NCI-H524 (cell line): ENCODE measurements at places on chromosomes 1 and 21.

DNA sequence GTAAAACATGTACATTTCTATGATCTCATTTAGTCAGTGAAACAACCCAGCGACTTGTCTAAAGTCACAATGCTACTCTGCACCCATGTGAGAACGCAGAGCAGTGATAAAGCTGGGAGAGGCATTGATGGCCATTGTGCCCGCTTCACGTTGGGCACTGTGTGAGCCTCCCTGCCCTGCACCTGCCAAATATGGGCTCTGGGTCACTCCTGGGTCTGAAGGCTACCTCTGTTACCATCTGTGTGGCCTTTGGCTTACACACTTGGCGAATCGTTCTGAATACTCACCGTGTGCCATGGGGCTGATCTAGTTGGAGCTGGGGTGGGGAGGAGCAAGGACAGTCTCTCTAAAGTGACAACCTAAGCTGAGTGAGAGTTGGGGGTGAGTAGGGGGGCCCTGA lies 29.9 kb downstream of the PCSK9 start:
- no peak for DNase-seq

- peak; percentile 33 for DNase-seq
Measured at GRCh38 chr1:227729144-227729880, 5.8 kb downstream of the JMJD4 start.

GRCh38 chr1:105027838-105028471 lies 1278.3 kb downstream of the AMY1C start:
- DNase-seq: no peak

DNA sequence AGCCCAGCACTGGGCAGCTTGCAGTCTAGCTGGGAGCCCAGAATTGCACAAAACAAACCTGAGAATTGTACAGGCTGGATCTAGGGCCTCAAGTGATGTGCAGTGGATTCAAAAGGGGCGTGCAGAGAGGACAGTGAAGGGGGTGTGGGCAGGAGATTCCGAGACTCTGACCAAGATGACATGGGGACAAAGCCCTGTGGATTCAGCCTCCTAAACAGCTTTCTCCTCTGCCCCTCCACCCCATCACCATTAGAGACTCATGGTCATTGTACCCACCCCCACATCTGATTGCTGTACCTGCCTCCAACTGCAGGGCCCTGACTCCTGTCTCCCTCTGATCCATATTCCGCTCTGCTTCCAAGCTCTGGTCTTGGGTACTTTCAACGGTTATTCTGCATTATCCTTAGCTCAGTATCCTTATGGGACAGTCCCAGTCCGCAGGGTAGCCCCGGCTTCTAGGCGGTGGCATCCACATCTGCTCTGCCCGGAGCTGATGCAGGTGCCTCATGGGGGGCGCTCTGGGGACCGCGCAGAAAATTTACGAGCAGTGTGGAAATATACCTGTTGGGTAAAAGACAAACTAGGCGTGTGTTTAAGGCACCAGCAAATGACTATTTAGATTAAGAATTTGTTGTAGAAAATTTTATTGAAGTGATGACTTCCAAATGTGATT lies 1.7 kb upstream of the BMP8A start:
- DNase-seq: no peak

GRCh38 chr1:2347409-2347785 lies 44.0 kb downstream of the MORN1 start:
- no peak for DNase-seq

DNA sequence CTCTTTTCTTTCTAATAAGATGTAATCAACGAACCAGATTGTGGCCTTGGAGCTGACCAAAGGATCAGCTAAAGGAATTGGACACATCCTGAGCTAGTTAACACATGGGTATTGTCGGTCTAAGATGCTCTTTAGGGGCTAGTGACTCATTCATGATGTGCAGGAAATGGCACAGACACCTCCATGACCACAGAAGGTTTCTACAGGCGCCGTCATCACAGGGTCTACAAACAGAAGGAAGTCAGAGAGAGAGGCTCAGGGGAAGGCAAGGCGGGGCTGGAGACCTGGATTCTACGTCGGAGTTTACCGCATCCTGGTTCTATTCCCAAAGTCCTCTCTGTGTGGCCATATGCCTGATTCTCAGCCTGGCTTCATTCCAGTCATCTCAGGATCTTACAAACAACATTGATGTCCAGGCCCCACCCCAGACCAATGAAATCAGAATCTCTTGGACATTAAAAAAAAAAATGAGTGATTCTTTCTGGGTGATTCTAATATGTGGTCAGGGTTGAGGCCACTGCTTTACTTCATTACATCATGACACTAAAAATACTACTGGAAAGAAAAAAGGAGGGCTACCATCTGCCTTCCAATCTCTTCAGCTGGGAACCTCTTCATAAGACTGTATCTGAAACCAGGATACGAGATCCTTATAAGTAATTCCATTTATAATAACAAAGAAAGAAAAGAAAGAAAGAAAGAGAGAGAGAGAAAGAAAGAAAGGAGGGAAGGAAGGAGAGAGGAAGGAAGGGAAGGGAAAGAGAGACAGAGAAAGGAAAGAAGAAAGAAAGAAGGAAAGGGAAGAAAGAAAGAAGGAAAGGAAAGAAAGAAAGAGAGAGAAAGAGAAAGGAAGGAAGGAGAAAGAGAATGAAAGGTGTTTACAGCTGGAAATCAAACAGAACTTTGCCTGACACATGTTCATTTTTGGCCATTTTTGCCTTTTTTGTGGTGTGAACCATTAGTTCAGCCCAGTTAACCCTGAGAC lies 11.6 kb upstream of the KCNJ15 start:
- DNase-seq: no peak

- DNase-seq: no peak
Measured at GRCh38 chr21:42413093-42413492, 9.4 kb downstream of the UBASH3A start.

DNA sequence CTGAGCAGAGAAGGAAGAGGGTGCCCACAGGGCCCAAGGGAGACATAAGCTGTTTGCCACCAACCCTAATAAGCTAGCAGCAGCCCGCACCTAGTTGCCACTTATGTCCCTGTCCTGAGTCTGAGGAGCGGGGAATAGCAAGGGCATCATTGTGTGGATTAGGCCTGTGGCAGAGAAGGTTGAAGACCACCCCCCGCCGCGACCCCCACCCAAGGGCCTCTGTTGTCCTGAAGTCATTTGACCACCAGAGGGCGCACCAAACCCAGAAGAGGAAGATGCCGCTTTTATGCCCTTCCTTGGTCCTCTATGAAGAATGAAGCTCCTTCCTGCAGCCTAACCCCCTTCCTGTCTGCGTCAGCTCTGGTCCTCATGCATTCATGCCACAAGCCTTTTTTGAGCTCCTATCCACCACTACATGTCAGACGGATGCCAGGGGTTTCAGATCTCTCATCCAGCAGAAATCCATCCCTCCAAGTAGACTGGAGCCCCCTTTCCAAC lies 16.6 kb downstream of the RHBG start:
- DNase-seq: peak; percentile 15

- no peak for DNase-seq
Measured at GRCh38 chr1:154423304-154423987, 18.3 kb downstream of the IL6R start.

DNA sequence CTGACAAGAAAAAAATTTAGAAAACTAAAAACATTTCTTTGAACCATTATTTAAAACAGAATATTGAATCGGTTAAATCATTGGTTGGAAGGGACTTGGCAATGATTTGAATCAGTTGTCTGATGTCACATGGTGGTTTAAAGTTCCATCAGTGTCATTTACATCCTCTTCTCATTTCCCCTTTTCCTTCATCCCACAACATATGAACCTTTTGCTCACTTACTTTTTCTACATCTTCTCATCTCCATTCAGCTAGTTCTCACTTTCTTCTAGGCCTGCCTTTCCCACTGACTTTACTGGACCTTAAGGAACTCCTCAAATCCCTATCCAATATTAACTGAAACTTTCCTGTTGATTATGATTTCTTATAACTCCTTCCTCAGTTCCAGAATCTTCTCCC lies 58.5 kb downstream of the PHACTR4 start:
- no peak for DNase-seq

DNA sequence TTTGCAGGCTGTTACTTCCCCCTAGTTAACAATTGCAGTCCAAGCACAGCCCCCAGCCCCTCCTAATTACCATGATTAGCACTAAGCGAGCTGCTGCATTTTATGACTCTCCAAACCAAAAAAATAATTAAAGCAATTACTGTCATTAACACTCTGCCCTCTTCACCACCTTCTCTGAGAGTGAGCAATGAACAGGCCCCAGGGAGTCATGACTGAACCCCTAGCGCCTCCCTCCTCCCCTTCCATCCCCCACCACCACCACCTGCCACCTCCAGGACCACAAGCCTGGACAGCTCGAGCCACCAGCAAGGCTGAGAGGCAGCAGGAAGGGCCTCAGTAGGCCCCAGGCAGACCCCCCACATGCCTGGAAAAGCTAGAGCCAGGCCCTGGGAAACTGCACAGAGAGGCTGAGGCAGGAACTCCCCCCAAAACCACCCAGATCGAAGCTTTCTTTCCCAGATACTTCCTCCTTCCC lies 35.5 kb upstream of the ZC3H12A start:
- no peak for DNase-seq

- DNase-seq: no peak
Measured at GRCh38 chr1:71979882-71980281, 302.5 kb downstream of the NEGR1 start.

DNA sequence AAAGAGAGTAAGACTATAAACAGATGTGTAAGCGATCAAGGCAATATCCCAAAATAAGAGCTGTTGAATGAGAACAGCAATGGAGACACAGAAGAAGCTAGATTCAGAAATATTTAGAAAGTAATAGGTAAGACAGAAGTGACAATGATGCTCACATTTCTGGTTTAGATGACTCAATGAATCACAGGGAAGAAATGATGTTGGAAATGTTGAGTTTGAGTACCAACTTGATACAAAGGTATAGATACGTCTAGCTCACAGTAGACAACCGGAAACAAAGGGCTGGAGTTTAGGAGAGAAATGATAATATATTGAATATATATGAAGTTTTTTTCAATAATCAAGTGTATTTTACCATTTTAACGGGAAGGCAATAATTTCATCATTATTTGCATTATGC lies 6.5 kb downstream of the GATAD2B start:
- no peak for DNase-seq

- no peak for DNase-seq
Measured at GRCh38 chr1:14486401-14487201, 111.9 kb upstream of the KAZN start.

DNA sequence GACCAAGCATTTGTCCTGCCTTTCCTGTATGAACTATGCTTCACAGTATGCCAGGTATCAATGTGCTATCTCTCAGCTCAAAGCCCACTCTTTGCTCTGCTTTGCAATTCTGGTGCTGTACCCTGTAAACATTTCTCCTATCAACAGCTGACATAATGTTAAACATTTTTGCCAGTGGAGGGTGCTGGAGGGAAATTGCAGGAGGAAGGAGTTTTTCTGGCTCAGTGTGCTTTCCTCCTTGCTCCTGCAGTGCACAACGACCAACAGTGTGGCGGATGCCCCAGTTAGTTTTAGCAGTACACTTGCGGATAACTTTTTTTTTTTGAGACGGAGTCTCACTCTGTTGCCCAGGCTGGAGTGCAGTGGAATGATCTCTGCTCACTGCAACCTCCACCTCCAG lies 67.1 kb upstream of the PTGFRN start:
- no peak for DNase-seq

DNA sequence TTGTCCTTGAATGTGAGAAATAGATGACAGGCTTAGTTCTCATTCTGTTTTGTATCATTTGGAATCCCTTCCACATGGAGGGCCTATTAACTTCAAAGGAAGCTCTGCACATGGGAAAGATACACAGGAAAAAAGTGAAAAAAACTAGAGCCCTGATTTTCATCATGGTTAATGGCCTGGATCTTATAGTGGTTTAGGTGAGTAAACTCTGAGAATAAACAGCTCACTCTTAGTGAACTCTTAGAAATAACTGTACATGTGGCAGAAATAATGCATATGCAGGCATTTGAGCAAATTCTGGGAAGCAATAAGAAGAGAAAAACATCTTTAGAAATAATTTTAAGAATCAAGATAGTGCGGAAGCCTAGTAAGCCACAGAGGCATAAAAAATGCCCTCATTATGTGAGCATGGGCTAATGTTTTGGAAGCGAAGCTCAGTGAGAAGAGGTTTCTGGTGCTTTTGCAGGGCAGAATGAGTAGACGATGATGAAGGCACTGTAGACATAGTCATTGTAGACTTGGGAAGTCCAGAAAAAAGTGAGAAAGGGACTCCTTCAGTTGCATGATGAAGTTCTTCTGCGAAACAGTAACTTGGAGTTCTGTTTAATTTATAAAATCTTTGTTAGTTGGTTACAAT lies 279.9 kb downstream of the DNM3 start:
- no peak for DNase-seq
